Hepatocyte (in vitro differentiated cells): ENCODE measurements at places on chromosomes 13 and 19. TPM values are rescaled to one million over a fixed set of nuclear protein-coding genes. Genes with fewer than 3 reads are reported as not detected.
A peak's percentile ranks its signal among the peaks of the same experiment; 100 is the strongest.

- H3K27me3 ChIP-seq: no peaks in the 10 kb centered on the region
- no peak for DNase-seq
- H3K36me3 ChIP-seq: no peaks in the 10 kb centered on the region
- H3K27ac ChIP-seq: no peak overlapping the region
- no peaks in the 10 kb centered on the region for H3K4me1 ChIP-seq
Observed at GRCh38 chr13:94997126-94997525, 284.8 kb upstream of the SOX21 start.

GRCh38 chr19:41595258-41595889 is 19.4 kb downstream of the CEACAM21 start:
- peak; percentile 78 for DNase-seq
- no peak overlapping the region for H3K27ac ChIP-seq
- no peaks in the 10 kb centered on the region for H3K27me3 ChIP-seq
- no peaks in the 10 kb centered on the region for H3K36me3 ChIP-seq
- H3K4me1 ChIP-seq: no peaks in the 10 kb centered on the region

DNA sequence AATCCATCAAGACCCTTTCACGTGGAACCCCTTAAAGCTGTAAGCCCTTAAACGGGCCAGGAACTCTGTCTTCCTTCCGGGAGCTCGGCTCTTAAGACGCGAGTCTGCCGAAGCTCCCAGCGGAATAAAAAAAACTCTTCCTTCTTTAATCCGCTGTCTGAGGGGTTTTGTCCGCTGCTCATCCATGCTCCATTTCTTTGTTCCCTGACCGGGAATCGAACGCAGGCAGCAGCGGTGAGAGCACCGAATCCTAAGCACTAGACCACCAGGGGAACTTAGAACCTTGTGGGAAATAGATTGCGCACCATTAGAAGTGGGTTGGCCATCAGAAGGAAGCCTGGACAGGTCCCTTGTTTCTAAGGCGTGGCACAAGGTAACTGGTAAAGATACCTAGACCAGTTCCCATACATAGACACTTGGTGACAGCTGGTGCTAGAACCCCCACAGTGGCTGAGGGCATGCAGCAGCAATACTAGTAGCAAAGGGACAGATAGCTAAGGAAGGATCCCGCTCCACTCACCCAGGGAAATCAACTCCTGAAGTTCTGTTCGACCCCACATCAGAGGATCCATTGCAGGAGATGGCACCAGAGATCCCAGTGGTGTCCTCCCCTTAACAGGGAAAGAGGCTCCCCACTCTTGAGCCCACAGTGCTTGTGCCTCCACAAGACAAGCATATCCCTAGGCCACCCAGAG is 1.5 kb upstream of the RGCC start:
- H3K4me1 ChIP-seq: peaks cover 16% of the 10 kb centered on the region
- H3K36me3 ChIP-seq: no peaks in the 10 kb centered on the region
- peaks cover 59% of the 10 kb centered on the region for H3K27me3 ChIP-seq

DNA sequence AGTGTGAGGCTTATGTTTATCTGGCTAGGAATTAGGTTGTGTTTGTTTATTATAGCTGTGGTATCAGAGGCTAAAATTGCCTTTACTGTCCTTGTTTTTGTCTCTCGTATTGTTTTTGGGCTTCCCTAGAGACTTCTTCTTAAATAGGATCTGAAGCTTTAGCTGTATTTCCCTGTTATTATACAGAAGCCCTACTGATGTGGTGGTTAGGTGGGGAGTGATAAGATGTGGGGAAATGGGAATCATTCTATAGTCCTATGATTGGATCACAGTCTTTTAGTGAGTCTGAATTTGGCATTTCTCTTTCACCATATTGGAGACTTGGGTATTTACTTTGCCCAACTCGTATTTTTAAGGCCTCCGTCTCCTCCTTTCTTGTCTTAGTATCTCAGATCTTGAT is 8.3 kb upstream of the KL start:
- H3K36me3 ChIP-seq: no peaks in the 10 kb centered on the region
- H3K27me3 ChIP-seq: no peaks in the 10 kb centered on the region
- no peaks in the 10 kb centered on the region for H3K4me1 ChIP-seq
- no peak overlapping the region for H3K4me3 ChIP-seq
- no peak overlapping the region for H3K27ac ChIP-seq

DNA sequence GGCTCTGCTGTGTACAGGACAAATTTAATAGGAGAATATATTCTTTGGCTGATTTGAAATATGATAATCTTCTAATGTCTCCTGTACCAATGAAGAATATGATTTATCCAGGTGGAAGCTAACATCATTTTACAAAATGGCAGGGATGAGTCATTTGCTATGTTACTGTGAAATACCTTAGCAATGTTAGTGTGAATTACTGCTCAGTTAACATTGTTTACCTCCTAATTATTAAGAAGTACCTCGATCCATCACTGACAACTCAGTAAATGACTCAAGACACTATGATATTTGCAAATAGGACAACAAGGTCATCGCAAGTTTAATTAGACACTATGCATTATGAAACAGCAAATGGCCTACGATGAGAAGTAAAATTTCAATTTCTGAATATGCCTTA is 309.1 kb upstream of the EDNRB start:
- no peaks in the 10 kb centered on the region for H3K27me3 ChIP-seq
- H3K4me3 ChIP-seq: no peak overlapping the region
- H3K36me3 ChIP-seq: no peaks in the 10 kb centered on the region
- no peak overlapping the region for H3K27ac ChIP-seq
- no peaks in the 10 kb centered on the region for H3K4me1 ChIP-seq
- DNase-seq: no peak

DNA sequence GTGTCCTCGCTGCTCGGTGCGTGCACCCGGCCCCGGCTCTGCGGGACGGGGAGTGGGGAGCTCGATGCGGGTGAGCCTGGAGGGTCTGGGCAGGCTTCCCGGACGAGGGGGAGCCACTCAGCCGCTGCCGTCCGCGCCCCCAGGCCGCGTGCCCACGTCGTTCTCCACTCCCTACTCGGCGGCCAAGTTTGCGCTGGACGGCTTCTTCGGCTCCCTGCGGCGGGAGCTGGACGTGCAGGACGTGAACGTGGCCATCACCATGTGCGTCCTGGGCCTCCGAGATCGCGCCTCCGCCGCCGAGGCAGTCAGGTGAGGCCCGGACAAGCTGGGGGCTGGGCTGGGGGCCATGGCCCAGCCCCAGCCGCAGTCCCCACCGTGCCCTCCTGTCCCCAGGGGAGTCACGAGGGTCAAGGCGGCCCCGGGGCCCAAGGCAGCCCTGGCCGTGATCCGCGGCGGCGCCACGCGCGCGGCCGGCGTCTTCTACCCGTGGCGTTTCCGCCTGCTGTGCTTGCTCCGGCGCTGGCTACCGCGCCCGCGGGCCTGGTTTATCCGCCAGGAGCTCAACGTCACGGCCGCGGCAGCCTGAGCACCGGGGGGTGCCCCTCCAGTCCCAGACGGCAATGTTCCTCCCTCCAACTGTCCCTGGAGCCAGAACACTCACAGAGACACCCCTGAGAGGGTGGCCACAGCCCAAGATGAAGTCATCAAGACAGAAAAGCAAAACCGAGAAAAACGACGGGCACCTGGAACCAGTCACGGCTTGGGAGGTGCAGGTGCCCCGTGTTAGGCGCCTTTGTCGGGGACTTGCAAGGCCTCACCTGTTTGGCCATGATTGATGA is 2.5 kb upstream of the RPL36 start:
- no peaks in the 10 kb centered on the region for H3K36me3 ChIP-seq
- DNase-seq: no peak
- H3K27me3 ChIP-seq: no peaks in the 10 kb centered on the region
- peaks cover 8% of the 10 kb centered on the region for H3K4me1 ChIP-seq
- H3K4me3 ChIP-seq: no peak overlapping the region

- H3K4me1 ChIP-seq: no peaks in the 10 kb centered on the region
- no peaks in the 10 kb centered on the region for H3K27me3 ChIP-seq
- H3K27ac ChIP-seq: no peak overlapping the region
- no peak overlapping the region for H3K4me3 ChIP-seq
- DNase-seq: peak; percentile 30
Observed at GRCh38 chr13:102141625-102142472, 260.0 kb downstream of the FGF14 start.

DNA sequence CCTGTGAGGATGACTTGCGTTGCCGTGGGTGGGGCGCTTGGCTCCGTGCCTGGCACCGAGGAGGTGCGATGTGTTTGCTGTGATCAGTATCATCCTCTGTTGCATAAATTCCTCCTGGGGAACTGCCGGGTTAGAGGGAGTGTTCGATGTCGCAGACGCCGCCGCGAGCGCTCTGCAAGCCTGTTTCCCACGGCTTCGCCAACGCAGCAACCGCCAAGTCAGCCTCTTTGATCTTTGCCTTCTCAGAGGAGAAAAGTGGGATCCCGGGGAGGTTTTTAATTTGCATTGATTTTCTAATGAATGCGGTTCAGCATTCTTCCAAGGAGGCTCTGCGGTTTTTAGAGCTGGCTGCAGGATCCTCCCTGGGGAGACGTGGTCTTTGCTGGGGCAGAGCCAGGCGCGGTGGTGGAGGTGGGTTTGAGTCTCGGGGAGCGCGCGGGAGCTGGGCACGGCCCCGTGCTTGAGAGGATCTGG is 7.6 kb downstream of the GPR32 start:
- no peak for DNase-seq
- H3K36me3 ChIP-seq: no peaks in the 10 kb centered on the region
- no peaks in the 10 kb centered on the region for H3K4me1 ChIP-seq
- no peak overlapping the region for H3K27ac ChIP-seq
- peaks cover 57% of the 10 kb centered on the region for H3K27me3 ChIP-seq

DNA sequence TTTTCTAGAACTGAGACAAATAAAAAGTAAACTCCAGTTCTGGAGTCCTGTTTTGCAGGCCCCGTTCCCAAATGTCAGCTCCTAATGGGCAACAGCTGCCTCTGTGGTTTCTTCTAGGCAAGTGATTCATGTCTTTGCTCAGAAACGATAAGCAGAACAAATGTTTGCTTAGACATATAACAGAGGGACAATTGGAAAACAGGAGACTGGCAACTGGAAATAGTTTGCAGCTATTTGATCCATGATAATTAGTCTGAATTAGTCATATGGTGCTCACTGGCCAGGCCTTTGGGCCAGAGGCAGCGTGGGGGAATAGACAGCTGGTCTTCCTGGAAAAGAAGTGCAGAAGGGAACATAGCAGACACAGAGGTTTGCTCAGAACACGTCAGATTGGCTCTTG is 29.2 kb upstream of the TSHZ3 start:
- H3K4me3 ChIP-seq: no peak overlapping the region
- H3K4me1 ChIP-seq: peaks cover 12% of the 10 kb centered on the region
- H3K36me3 ChIP-seq: no peaks in the 10 kb centered on the region
- no peaks in the 10 kb centered on the region for H3K27me3 ChIP-seq

DNA sequence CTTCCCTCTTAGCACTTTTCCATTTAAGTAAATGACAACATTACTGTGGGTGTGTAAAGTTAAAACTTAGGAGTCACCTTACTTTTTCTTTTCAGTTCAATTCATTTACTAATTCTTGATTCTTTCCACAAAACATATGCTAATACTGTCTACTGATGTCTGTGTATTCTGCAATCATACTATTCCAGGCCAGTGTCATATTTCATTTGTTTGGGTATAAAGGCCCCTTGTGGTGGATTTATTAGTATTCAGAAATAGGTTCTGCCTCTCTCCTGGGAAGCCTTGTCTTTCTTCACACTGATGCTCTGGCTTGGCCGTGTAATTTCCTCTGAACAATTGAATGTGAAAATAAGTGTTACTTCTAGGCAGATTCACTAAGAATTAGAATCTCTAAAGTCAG is 621.9 kb upstream of the SPRY2 start:
- DNase-seq: no peak
- no peak overlapping the region for H3K4me3 ChIP-seq
- no peaks in the 10 kb centered on the region for H3K27me3 ChIP-seq
- H3K4me1 ChIP-seq: no peaks in the 10 kb centered on the region
- H3K27ac ChIP-seq: no peak overlapping the region

- H3K27ac ChIP-seq: no peak overlapping the region
- H3K36me3 ChIP-seq: no peaks in the 10 kb centered on the region
- no peaks in the 10 kb centered on the region for H3K4me1 ChIP-seq
- H3K4me3 ChIP-seq: no peak overlapping the region
- DNase-seq: no peak
- no peaks in the 10 kb centered on the region for H3K27me3 ChIP-seq
Observed at GRCh38 chr19:16739546-16739945, 19.9 kb downstream of the NWD1 start.

DNA sequence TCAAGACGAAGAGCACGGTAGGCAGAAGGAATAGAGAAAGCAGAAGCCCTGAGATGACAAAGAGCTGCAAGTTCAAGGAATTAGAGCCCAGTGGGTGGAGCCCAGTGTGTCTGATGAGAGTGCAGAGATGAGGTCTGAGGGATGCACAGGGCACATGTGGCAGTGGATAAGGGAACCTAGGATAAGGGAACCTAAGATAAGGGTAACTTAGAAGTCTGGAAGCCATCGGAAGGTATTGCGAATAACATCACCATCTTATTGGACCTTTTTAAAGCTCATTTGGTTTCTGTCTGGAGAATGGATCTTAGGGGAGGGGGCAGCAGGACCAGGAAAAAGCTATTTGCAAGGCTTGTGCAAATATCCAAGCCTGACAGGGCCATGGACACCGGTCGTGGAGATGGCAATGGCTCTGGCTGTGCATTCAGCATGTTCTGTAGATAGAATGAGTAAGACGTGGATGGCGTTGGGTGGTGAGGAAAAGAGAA is 1.3 kb downstream of the FPR3 start:
- H3K27ac ChIP-seq: no peak overlapping the region
- H3K4me3 ChIP-seq: no peak overlapping the region
- no peaks in the 10 kb centered on the region for H3K4me1 ChIP-seq
- H3K27me3 ChIP-seq: no peaks in the 10 kb centered on the region
- no peaks in the 10 kb centered on the region for H3K36me3 ChIP-seq

GRCh38 chr19:12551060-12551832 is at the start of gene ZNF564:
ZNF564 (minus strand) TSS chr19:12551482; CDS start chr19:12551332, 150 bp downstream.
- H3K27me3 ChIP-seq: no peaks in the 10 kb centered on the region
- DNase-seq: peak; percentile 97
- H3K4me3 ChIP-seq: peak within 1 kb of the TSS; percentile 56
- H3K27ac ChIP-seq: peak within 1 kb of the TSS; percentile 98

GRCh38 chr19:658059-658839 is 4.8 kb downstream of the RNF126 start:
- H3K27me3 ChIP-seq: no peaks in the 10 kb centered on the region
- no peak overlapping the region for H3K27ac ChIP-seq
- DNase-seq: no peak
- no peak overlapping the region for H3K4me3 ChIP-seq
- H3K4me1 ChIP-seq: peaks cover 43% of the 10 kb centered on the region
- no peaks in the 10 kb centered on the region for H3K36me3 ChIP-seq

GRCh38 chr13:27933580-27934328 is 14.0 kb downstream of the PDX1 start:
- no peak overlapping the region for H3K4me3 ChIP-seq
- no peaks in the 10 kb centered on the region for H3K4me1 ChIP-seq
- no peak for DNase-seq
- no peak overlapping the region for H3K27ac ChIP-seq
- H3K36me3 ChIP-seq: no peaks in the 10 kb centered on the region

MCEMP1 gene
- not detected in 2 replicates for total RNA-seq

SYNGR4 gene
- total RNA-seq: not detected in 2 replicates

FAM216B gene
- 0.80 and 0.90 TPM in 2 replicates for total RNA-seq

PHF11 gene
- total RNA-seq: 17.7 and 20.4 TPM in 2 replicates

CYP4F22 gene
- total RNA-seq: not detected in 2 replicates

NTN5 gene
- 0.08 TPM in 1 of 2 replicates, not detected in the other for total RNA-seq

CYP2A7 gene
- total RNA-seq: not detected in 2 replicates

ZIM2 gene
- total RNA-seq: not detected in 2 replicates

POSTN gene
- 178 and 233 TPM in 2 replicates for total RNA-seq
